ENCODE measurements at places on chromosomes 11 and 22.
A peak's percentile ranks its signal among the peaks of the same experiment; 100 is the strongest.

DNA sequence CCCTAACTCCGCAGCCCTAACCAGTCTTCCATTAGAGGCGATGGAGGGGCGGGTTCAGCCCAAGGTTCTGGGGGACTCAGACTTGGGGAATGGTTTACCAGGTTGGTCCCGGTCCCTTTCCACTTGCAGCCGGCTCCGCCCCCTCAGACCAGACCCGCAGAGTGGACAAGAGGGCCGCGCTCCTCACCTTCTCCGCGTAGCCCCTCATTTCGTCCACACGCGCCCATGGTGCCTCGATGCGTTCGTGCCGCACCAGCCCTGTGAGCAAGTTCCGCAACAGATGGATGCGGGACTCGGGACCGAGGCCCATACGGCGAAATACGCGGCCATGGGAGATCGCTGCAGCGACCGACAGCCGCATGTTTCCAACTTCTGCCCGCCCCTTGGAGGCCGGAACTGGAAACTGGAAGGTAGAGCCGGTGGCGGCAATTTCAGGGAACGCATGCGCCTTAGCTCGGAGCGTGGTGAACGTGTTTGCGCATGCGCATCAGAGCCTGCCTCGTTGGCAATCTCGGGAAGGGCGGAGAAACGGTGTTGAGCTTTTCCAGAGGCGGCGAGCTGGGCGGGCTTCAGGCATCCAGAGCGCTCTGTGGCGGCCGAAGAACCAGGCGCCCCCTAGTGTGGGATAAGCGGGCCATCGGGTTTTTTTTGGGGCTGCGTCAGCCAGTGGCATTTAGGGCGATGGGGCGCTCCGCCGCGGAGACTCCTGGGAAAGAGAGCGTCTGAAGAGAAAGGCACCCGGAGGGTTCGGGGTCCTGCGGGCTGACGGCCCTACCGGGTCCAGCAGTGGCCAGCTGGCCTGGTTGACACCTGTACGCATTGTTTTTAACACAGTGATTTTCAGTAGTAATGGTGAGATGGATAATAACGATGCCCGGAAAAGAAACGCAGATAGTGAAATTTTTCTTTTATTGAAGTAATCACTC, at the start of gene MRPL17:
MRPL17 (minus strand) TSS at position 405 of the 926 bp plus-strand sequence; CDS start at position 361, 44 bp downstream.
- DNase-seq: peak; percentile 100

GRCh38 chr11:62965574-62965973, 19.2 kb downstream of the SLC22A6 start:
- DNase-seq: no peak

GRCh38 chr11:64085906-64086257, 50.2 kb downstream of the FLRT1 start:
- DNase-seq: no peak

DNA sequence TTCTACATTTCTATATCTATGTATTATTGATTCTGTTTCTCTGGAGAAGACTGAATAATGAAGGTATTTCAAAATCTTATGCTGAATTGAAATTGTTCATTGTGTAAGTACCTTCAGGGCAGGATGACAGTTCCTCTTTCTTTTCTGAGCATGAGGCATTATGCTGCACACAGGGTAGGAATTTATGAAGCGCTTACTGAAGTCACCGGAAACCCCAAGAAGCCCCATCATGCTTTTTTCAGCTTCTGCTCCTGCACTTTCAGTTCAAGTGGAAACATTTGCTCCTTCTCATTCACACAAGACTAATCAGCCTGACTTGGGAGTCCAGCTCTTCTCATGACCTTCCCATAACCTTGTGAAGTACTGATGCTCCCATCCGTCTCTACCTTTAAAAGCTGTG, 314.7 kb upstream of the SORL1-AS1 start:
- no peak for DNase-seq

DNA sequence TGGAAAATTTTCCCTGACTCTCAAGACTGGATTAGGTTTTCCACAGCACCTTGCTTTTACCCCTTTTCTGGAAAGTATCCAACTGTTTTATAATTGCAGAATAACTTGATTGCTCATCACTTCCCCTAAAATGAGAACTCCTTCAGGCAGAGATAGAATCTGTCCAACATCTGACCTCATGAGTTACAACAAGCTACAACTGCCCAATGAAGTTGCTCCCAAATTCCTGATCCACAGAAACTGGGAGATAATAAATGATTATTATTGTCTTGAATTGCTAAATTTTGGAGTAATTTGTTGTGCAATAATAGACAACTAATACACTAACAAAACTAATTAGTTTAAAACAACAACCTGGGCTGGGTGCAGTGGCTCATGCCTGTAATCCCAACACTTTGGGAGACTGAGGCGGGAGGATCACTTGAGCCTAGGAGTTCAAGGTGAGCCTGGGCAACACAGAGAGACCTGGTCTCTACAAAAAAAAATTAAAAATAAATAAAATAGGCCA, 10.0 kb upstream of the CCDC83 start:
- no peak for DNase-seq

DNA sequence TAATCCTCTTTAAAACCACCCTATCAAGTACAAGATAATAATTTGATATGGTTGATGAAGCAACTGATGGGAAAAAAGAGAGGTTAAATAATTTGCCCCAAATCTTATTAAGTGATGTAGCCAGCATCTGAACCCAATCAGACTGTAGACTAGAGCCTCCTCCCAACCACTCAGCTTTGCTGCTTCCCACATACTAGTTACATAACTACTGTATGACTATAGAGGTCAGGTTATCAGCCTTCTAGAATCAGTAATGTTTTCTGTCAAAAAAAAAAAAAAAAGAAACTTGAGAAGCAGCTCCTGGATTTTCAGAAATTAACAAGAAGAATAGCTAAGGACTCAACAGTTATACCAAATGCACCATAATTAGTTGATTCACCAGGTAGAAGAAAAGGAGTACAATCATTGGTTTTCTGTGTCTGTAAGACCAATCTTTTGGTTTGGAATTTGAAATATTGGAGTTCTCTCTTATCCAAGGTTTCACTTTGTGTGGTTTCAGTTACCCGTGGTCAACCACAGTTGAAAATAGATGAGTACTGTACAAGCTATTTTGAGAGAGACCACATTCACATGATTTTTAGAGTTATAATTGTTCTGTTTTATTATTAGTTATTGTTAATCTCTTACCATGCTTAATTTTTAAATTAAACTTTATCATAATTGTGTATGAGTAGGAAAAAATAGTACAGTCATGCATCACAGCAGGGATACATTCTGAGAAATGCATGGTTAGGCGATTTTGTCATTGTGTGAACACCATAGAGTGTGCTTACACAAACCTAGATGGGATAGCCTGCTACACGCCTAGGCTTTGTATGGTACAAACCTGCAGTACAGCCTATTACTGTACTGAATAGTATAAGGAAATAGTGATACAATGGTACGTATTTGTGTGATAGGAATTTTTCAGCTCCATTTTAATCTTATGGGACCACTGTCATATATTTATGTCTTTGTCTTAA, 72.2 kb downstream of the PDHX start:
- no peak for DNase-seq

GRCh38 chr11:91794146-91794545, 430.5 kb upstream of the FAT3 start:
- DNase-seq: no peak
